Fibroblast of pulmonary artery (primary cell): ENCODE measurements at places on chromosomes 12 and 14.

DNA sequence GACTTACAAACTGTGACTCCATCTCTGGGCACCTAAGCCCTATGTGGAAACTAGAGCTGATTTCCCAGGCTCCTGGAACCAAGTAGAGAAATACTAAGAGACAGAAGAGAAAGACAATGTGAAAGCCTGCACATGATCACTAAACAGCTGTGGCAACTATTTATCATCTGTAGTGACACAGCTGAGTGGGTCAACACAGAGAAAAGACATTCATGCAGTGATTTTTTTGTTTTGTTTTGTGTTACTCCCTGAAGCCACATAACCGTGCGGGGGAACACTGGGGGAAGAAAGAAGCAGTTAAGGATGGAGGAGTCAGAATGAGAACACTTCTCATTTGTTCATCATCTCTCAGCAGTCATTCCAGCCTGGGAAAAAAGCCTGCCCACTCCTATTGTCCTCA, 1.5 kb downstream of the PRR4 start:
- DNase-seq, result no peak

DNA sequence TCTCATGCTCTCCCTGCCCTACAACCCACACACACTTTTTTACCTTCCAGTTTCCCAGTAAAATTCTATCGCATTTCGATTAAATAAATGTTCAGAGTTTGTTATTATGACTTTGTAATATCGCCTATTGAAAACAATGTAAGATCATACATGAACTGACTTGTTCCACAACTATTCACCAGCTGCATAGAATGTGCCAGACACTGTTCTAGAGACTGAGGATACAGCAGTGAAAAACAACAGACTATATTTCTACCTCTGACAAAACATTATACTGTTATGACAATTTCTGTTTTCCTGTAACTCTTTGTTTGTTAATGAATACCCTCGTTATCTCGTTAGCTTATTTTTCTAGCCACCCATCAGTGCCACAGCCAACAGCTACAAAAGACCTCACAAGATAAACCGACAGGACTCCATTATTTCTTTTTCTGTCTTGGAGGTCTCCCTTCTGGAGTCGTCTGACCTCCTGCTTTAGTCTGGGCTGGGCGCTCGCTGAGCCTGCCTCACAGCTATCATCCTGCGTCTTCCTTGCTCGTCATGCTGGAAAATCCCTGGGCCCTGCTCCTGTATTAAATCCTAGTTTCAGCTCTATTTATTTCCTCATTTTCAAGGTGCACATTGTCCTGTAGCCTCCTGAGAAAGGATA, 498.9 kb downstream of the DIO2 start:
- DNase-seq, result no peak

- DNase-seq, result no peak
Measured at GRCh38 chr12:18415227-18415626, 153.9 kb downstream of the PIK3C2G start.

GRCh38 chr14:75158843-75159614, 17.4 kb downstream of the TMED10 start:
- DNase-seq, result no peak

DNA sequence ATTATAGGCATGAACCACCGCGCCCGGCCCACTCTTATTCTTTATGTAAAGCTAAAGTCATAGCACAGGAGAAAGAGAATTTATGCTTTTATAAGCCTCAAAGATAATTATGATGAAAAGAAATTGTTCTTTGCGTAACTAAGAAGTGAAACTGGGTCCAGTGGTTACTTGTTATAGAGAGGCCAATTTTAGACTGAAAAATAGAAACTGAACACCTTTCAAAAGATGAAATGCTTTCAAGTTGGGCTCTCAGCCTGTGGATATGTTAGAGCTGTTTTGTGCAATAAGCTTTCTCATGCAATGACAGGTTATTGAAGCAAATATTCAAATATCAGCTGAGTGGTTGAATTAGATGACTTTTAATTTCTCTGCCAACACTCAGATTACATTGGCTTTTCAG, 7.9 kb downstream of the TMEM253 start:
- DNase-seq, result no peak

DNA sequence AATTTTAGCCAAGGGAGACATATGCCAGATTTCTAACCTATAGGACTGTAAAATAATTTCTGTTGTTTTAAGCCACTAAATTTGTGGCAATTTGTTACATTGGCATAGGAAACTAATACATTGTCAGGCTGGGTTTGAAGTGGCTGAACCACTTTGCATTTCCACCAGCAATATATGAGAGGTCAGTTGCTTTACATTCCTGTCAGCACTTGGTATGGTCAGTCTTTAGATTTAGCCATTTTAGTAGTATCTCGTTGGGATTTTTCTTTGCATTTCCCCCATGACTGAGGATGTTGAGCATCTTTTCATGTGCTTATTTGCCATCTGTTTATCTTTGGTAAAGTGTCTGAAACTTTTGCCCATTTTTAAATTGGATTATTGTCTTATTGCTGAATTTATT, 3.9 kb downstream of the PALS1 start:
- DNase-seq, result no peak

GRCh38 chr12:79322905-79323304, 367.9 kb downstream of the PAWR start:
- no peak for DNase-seq

GRCh38 chr12:12315838-12316237, 34.2 kb downstream of the MANSC1 start:
- no peak for DNase-seq

DNA sequence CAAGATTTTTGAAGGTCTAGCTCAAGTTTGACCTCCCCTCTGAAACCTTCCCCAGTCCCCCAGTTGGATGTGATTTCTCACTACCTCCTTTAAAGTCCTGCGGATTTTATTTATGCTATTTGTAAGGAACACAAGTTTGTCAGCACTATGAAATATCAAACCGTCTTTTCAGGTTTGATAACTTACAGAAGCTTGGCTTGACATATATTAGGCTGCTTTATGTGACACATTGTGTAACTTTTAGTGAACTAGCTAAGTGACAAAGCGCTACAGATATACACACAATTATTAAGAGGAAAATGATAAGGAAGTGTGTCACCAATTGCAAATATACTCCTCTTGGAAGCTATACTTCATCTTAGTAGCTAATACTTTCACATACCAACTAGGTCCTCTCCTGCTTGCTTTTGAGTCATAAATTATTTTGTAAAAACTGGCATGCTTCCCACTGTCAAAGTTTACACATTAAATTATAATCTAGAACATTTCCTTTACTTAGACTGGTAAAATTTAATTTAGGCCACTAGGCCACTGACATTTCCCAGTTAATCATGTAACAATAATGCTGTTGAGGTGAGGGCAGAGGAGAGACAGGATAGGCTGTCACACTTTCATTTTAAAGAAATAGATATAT, 149.5 kb downstream of the TMTC3 start:
- DNase-seq, result no peak

- no peak for DNase-seq
Measured at GRCh38 chr14:54928216-54928615, 25.6 kb upstream of the GCH1 start.

- peak; percentile 98 for DNase-seq
Measured at GRCh38 chr12:75814851-75815754, 216.5 kb downstream of the PHLDA1 start.

DNA sequence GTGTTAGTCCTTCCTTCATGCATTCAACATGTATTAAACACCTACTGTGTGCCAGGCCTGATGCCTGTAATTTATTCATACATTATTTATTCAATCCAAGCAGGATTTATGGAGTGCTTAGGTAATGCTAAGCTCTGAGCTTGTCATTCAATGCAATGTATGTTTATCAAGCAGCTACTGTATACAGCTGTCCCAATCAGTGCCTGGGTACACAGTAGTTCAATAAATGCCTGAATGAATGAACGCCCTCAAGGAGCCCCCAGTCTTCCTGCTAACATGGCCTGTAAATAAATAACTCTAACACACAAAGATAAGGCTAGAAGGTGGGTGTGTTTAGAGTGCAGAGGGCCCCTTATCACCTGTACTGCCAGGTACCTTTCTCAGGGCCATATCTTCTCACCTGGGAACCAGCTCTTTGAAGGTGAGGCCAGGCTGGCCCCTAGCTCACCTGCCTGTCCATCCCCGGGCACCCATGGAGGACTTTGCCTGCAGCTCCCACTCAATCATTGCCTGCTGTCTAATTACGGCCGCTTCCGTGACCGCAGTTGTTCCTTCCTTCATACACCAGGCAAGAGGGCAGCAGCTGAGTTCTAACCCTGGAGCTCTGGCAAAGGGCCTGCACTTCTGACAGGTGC, 20.0 kb upstream of the KDM2B start:
- no peak for DNase-seq

DNA sequence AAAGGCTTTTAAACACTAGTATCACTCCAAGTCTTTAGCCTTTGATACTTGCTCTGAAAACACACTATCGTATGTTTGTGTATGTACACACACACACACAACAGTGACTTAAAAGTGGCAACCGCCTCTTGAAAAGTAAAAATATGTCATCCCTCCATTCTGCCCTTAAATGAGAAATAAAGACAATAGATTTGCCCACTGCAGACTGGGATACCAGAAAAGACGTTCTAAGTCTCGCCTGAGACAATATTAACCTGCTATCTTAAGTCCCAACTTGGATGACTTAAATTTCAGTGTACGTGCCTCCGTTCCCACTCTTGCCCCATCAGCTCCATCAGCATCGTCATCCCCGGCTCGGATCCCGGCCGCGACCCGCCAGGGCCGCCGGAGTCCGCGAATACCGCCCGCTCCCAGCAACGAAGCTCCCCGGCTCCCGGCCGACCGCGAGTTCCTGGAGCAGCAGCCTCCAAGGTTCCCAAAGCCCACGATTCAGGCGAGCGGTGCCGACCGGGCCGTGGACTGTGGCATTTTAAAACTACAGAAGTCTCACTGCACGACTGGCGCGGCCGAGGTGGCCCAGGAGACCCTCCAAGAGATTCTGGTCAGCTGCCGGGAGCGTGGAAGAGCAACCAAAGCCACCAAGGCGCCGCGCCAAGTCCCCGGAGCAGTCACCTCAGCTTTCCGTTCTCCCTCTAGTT, 2.8 kb upstream of the ARID2 start:
- DNase-seq, result peak; percentile 40

DNA sequence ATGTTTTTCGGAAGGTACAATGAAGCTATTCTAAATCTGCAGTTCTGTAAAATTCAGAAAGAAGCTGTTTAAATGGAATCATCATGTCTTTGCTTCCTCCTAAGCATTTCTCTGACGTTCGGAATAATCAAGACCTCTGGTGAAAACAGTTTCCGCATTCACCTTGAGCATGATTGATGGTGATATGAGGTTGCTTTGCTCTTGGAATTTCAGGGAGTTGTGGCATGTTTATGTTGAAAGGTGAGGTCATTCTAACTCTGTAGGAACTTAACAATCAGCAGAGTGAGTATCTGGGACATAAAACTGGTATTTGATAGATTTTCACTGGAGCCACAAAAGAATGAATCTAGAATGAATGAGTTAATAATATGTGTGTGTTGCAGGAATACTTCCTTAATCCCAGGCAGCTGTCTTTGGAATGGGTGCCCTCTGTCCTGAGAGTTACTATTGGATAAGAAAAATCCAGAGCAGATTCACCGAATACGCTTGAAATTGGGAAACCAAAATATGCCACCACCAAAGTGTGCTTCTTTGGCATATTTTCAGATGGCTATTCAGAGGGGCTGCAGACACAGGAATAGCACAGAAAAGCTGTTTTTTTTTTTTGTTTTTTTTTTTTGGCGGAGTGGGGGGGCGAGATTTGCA, 599.1 kb downstream of the CCER1 start:
- no peak for DNase-seq

DNA sequence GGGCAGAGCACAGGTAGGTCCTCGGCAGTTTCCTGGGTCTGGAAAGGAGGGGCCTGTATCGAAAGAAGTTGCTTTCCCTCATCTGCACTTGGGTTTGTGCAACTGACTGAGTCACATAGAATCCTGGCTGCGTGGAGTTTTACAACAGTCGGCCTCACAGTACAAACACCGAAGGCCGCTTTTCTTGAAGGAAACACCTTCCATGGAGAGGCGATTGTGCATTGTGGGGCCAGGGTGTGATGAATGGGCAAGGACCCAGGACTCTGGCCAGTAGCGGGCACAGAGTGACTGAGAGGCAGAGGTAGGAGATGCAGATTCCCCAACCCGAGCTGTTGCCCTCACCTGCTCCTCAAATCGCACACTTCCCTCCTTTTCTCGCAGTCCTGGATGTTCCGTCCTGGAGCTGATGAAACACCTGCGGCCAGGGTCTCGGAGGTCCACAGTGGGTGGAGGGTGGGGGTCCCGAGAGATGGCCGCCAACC, 7.7 kb downstream of the CCND2 start:
- no peak for DNase-seq
